CD4-positive, alpha-beta T cell treated with Interleukin-21 for 1 hour (primary cell): ENCODE measurements at places on chromosomes 3 and 15.
A peak's percentile ranks its signal among the peaks of the same experiment; 100 is the strongest.

DNA sequence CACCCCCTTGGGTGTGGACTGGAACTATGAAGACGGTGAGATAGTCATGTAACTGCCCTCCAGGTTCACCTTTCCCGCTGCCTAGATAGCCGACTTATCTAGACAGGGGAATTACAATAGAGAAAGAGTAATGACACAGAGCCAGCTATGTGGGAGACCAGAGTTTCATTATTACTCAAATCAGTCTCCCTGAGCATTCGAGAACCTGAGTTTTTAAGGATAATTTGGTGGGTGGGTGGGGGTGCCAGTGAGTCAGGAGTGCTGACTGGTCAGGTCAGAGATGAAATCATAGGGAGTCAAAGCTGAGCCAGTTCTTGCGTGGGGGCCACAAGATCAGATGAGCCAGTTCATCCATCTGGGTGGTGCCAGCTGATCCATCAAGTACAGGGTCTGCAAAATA, 19.7 kb upstream of the DNAJC19 start:
- no peak for DNase-seq

DNA sequence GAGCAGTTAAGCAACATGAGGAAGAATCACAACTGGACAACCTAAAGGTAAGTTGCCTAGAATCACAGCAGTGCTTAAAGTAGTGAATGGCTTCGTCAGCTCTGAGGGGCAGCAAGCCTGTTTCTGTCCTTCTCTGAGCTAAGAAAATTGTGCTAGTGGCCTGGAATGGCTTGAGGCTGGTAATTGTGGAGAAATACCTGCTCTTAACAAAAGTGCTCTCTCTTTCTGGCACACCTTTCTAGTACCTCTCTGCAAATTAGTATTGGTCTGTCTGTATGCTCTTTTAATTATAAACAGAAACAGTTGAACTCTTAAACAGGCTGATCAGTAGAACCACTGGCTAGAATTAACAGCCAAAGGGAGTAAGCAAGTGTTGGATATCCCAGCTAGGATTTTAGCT, 11.6 kb downstream of the SNX1 start:
- DNase-seq, result no peak

- DNase-seq, result no peak
These were observed 54.2 kb upstream of the CMTM8 start for GRCh38 chr3:32184187-32184730.

DNA sequence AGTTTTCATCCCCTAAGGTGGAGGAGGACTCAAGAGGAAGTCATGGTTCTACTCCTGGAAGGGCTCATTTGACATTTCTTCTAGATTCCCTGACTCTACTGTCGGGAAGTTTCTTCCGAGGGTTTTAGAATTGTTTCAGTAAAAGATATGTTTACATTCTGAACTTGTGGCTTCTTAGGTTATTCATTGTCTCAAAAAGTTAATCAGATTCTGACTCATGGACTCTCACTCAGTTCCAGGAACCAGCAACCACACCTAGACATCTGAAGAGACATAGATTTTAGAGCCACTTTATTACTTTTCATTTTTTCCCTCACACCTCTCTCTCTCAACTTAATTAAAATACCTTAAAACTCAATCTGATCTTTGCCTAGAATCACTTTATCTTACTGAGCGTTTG, 862.6 kb downstream of the AGBL1 start:
- no peak for DNase-seq

GRCh38 chr15:48765022-48765421, 45.8 kb downstream of the CEP152 start:
- DNase-seq, result no peak

- peak; percentile 24 for DNase-seq
These were observed 5.1 kb downstream of the MAGEL2 start for GRCh38 chr15:23642413-23643044.

- DNase-seq, result no peak
These were observed 76.7 kb downstream of the FEM1B start for GRCh38 chr15:68354268-68354667.

- DNase-seq, result no peak
These were observed 42.7 kb upstream of the BDH1 start for GRCh38 chr3:197598404-197598980.

GRCh38 chr3:153572165-153572564, 410.1 kb downstream of the RAP2B start:
- no peak for DNase-seq

DNA sequence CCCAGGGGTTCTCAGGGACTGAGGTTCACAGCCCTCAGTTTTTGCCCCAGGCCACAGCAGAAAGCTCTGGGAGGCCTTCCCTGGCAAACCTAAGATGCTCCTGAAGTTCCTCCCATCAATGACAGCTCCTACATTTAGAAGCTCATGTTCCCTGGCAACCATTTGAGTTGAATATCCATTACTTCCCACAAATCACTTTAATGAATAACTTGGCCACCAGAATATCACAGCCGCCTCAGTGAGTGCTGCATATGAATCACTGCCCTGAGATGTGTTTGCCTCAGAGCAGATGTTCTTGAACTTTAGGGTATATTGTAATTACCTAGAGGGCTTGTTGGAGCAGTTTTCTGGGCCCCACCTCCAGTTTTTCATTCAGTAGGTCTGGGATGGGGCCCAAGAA, 27.4 kb downstream of the SLCO2A1 start:
- no peak for DNase-seq

- DNase-seq, result no peak
These were observed 107.0 kb upstream of the LSAMP start for GRCh38 chr3:116552246-116552645.

- peak; percentile 26 for DNase-seq
These were observed 37.5 kb upstream of the IQSEC1 start for GRCh38 chr3:13110678-13111116.

- no peak for DNase-seq
These were observed 1063.1 kb downstream of the NTRK3 start for GRCh38 chr15:87193481-87193880.
